ENCODE measurements at places on chromosomes 11 and 22. TPM values are rescaled to one million over a fixed set of nuclear protein-coding genes. Genes with fewer than 3 reads are reported as not detected.

SHISA8 gene
- not detected for total RNA-seq

IGSF9B gene
- 11.4 TPM for total RNA-seq

JAML gene
- 38.5 TPM for total RNA-seq

EP300 gene
- 66.3 TPM for total RNA-seq

CLMP gene
- total RNA-seq = 23.4 TPM

TRPM5 gene
- not detected for total RNA-seq

BIRC3 gene
- total RNA-seq = 23.3 TPM

BTBD18 gene
- total RNA-seq = not detected

CHRM1 gene
- not detected for total RNA-seq

FBLN1 gene
- 153 TPM for total RNA-seq

DNAJB7 gene
- total RNA-seq = not detected

TSGA10IP gene
- not detected for total RNA-seq

FGF3 gene
- not detected for total RNA-seq

HBB gene
- total RNA-seq = 512 TPM

TMPRSS4 gene
- total RNA-seq = 3.8 TPM

RASD2 gene
- total RNA-seq = 4.2 TPM

CTSC gene
- total RNA-seq = 282 TPM

PVALB gene
- not detected for total RNA-seq

RAG2 gene
- total RNA-seq = not detected

TMEM151A gene
- not detected for total RNA-seq

C22orf42 gene
- total RNA-seq = not detected

DEPDC7 gene
- total RNA-seq = 1.5 TPM

SCUBE1 gene
- 15.7 TPM for total RNA-seq

CARD18 gene
- total RNA-seq = not detected

OR51I1 gene
- not detected for total RNA-seq

STT3A gene
- total RNA-seq = 41.0 TPM

LAYN gene
- 10.5 TPM for total RNA-seq

MPZL2 gene
- total RNA-seq = 128 TPM

CLCF1 gene
- 3.7 TPM for total RNA-seq

DGCR6 gene
- total RNA-seq = 3.5 TPM

AASDHPPT gene
- total RNA-seq = 28.0 TPM

PHF21B gene
- 0.24 TPM for total RNA-seq

TMA7B gene
- total RNA-seq = 2.0 TPM

NXPE2 gene
- total RNA-seq = not detected

C11orf42 gene
- total RNA-seq = not detected

GAL3ST1 gene
- total RNA-seq = 2.9 TPM

SYTL2 gene
- 21.4 TPM for total RNA-seq

LARGE2 gene
- 8.0 TPM for total RNA-seq

VWCE gene
- total RNA-seq = 0.91 TPM

CNTN5 gene
- not detected for total RNA-seq

NARS2 gene
- total RNA-seq = 7.7 TPM

CHRNA10 gene
- total RNA-seq = 1.4 TPM

TBX1 gene
- total RNA-seq = 1.0 TPM

ZW10 gene
- total RNA-seq = 9.9 TPM

FOSL1 gene
- 1.8 TPM for total RNA-seq

SAA4 gene
- not detected for total RNA-seq

ARAP1 gene
- total RNA-seq = 217 TPM

OR5P2 gene
- 0.54 TPM for total RNA-seq

TYR gene
- total RNA-seq = not detected

YPEL4 gene
- 4.2 TPM for total RNA-seq

GLB1L3 gene
- 1.1 TPM for total RNA-seq

BLID gene
- not detected for total RNA-seq

GGTLC3 gene
- 6.1 TPM for total RNA-seq

RAD9A gene
- total RNA-seq = 115 TPM

SMARCB1 gene
- total RNA-seq = 72.8 TPM

ALKBH3 gene
- 23.9 TPM for total RNA-seq

HEPN1 gene
- total RNA-seq = not detected

OR51B4 gene
- not detected for total RNA-seq

Data from upper lobe of left lung (tissue), 6 donors.